ENCODE measurements at places on chromosomes 13 and 19.

GRCh38 chr13:96003304-96003703, 49.9 kb downstream of the UGGT2 start:
- DNase-seq: no peak

- no peak for DNase-seq
Observed at GRCh38 chr13:42699912-42700311, 81.5 kb upstream of the FAM216B start.

- no peak for DNase-seq
Observed at GRCh38 chr13:87607266-87607665, 63.9 kb upstream of the SLITRK5 start.

DNA sequence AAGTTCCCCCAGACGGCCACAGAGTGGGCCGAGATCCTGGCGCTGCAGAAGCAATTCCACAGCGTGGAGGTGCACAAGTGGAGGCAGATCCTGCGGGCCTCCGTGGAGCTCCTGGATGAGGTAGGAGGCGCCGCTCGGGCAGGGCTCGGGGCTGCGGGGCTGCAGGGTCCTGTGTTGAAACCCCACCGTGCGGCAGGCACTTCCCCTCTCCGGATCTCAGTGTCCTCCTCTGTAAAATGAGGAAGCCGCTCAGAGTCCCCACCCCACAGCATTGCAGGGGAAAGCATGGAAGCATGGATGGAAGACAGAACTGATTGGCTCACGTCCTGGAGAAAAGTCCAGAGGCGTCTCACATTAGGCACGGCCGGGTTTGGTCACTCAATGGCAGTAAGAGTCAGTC, 6.8 kb upstream of the SCN1B start:
- DNase-seq: no peak
